ENCODE measurements at places on chromosomes 6 and 20.

GRCh38 chr20:4905195-4905594, 96.1 kb downstream of the SLC23A2 start:
- no peak for DNase-seq

- DNase-seq, result no peak
Observed at GRCh38 chr6:34035704-34036356, 110.1 kb downstream of the GRM4 start.

DNA sequence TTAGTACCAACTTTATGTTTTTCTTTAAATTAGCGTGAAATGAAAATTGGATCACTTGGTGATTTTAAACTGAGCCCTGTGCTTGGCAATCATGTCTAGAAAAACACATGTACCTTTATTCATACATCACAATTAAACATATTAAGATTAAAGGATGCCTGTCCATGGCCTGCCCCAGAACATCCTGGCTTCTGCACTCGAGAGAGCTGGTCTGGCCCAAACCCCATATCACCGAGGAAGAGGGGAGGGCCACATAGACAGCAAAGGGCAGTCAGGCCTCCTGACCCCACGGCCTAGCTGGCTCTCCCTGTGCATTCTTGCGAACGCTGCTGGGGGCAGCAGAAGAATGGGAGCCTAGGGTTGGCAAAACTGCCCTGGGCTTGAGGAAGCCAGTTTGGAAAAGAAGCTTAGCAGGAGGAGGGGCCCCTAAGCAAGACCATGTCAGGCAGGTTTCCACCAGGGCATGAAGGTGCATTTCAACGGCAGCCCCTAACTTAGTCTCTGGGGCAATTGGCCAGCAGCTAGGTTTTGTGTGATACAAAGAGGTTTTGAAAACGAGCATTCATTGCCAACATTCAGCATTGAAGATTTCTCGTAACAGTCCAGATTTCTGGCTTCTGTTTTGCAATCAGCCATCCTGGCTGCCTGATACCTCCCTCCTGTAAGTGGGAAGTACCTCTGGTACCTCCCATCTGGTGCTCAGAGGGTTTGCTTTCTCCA, 8.6 kb downstream of the BPIFB3 start:
- DNase-seq, result no peak

DNA sequence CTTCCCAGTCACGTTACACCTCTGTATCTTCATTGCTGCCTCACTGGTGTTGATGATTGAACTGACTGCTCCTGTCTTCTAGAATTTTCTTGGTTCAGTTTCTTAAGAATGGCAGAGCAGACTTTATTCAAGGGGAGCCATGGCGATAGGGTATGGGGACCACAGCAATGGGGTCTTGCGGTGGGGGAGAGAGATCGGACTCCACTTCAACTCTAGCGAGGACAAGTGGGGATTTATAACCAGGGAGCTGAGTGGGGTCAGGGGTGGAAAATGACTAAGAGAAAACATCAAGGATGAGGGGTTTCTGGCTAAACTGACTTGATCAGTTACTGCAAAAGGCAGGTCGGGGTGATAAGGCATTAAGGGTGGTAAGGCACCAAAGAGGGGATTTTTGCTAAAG, 156.4 kb downstream of the CD83 start:
- DNase-seq, result no peak

DNA sequence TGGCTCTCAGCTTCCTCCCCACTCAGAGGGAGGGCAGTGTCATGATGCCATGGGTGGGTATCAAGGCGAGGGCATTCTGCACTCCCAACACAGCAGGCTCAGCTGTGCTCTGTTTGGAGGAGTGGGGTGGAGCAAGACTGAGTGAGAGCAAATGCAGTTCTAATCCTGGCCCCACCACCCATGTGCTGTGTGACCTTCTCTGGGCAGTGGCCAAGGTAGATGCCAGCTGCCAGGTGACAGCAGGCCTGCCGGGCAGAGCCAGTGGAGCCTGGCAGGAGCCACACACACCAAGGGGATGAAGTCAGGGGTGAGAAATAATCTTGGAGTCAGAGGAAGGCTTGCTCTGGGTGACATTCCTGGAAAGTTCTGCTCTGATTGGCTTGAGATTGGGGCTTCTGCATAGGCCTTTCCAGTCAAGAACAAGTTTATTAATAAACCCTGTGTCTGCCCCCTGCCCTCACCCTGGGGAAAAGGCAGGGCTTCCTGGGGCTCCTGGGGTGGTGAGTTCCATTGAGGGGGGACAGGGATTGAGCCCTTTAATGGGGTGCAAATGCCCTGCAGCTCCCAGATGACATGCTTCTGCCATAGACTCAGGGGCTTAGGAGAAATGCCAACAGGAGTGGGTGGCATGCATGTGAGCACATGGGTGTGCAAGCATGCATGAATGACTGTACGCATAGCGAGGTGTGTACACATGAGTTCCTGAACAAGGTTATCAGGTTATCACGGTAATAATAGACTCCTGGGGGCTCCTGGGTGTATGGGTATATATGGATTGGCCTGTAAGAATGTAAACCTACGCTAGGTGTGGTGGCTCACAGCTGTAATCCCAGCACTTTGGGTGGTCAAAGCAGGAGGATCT, 134.2 kb downstream of the MRPL14 start:
- no peak for DNase-seq

GRCh38 chr6:106149472-106150069, 63.4 kb downstream of the PRDM1 start:
- no peak for DNase-seq

GRCh38 chr20:18743665-18744440, 69.7 kb upstream of the SCP2D1 start:
- no peak for DNase-seq

DNA sequence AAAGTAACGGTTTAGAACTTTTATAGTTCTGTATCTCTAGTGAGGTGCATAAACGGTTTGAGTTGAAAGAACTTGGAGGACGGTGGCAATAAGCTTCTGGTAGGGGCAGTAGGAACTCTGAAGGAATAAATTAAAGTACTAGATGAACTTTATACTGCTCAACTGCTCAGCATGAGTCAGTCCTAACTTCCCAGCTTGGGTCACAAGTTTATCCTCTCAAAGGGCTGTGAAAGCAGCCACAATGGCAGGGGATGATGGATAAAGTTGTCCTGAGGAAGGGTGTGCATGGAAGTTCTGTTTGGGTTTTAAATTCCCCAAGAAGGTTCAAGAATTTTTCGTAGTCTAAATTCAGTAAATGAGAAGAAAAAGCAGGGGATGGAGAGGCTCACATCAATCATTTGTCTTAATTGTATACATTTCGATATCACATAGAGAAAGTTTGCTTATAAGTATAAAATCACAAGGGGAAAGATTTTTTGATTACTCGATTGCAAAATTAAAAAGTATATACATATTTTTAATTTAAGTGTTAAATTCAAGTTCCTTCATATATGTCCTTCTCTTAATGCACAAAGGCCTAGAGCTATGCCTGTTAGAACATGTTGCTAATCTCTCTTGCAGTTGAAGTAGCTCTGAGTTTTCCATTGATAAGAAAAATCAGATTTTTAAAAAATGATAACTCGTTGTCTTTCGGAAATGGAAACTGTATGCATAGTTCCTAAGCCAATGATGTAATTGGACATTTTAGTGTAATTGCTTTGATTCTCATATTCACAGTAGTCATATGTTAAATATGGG, 55.3 kb upstream of the JAG1 start:
- DNase-seq, result no peak

DNA sequence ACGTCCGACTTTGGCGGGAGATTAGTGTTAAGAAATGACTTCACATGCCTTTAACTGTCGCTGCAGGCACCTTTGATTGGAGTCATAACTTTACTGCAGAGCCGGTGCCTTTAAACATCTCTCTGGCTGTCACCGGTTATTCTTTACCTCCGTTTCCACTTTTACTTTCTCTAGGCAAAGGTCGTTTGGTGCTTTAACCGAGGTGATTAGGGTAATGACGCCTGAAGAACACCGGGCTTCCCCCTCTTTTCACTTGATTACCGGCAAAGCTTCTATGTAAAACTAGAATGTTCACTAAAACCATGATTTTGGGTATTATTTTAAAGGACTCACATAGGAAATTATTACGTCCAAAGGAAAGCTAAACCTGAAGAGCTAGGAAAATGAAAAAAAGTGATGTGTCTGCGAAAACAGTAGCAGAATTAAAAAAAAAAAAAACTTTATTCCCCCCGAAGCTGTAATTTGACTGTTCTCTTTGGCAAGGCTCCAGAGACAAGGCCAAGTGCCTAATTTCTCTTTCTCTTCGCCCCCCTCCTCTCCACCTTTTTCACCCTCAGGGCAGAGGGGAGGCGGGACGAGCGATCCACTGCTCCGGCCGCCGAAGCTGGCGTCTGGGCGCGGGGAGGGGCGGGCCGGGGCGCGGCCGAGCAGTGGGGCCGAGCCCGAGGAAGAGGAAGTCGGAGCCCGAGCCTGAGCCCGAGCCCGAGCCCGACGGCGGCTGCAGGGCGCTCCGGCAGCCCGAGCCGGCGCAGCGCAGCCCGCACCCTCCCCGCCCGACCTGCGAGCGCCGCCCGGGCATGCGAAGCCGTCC, at the start of gene PLEKHG1:
Gene PLEKHG1, plus strand, starts transcription at position 687 of the 811 bp plus-strand sequence. CDS start 133,797 bp downstream, outside the sequence.
- DNase-seq, result peak; percentile 22

DNA sequence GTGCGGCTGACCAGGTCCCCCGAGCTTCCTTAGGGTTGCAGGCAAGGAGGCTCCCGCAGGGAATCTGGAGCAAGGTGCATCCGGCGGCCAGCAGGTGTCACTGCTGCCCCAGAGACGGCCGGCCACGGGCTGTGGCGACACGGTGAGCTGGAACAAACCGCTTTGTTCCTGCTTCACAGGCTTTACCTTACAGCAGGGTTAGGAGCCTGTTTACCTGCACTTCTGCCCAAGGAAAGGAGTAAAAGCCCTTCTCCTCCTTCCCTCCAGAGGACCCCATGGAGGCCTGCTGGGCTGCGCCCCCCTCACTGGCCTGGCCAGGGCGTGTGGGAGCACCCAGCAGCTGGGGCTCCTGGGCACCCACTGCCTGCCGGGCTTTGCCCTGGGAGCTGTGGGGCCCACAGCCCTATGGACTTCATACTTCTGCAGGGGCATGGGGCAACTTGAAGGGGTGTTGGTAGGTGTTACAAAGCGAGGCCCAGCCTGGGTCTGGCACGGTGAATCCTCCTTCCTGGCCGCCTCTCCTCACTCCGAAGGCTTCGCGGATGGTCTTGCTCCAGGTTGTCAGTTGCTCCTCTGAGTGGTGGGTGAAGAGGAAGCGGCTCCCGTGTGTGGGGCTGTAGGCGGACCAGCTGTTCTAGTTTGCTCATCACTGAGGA, 88.4 kb downstream of the CDC5L start:
- DNase-seq, result peak; percentile 79

GRCh38 chr20:60984666-60985065, 267.4 kb upstream of the CDH4 start:
- no peak for DNase-seq

DNA sequence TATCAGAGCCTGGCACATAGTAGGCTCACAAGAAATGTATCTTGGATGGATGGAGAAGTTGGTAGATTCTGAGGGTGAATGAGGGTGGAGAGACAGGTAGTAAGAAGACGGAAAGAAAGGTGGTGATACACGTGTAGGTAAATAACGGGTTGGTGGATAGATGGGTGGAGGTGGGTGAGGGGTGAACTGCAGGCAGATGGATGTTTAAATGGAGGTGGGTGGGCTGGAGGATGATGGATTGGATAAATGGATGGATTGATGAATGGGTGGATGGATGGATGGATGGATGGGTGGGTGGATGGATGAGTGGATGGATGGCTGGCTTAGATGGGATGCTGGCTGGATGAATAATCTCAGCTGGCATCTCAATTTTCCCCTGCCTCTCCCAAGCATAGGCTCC, 9.9 kb downstream of the CDH22 start:
- no peak for DNase-seq

DNA sequence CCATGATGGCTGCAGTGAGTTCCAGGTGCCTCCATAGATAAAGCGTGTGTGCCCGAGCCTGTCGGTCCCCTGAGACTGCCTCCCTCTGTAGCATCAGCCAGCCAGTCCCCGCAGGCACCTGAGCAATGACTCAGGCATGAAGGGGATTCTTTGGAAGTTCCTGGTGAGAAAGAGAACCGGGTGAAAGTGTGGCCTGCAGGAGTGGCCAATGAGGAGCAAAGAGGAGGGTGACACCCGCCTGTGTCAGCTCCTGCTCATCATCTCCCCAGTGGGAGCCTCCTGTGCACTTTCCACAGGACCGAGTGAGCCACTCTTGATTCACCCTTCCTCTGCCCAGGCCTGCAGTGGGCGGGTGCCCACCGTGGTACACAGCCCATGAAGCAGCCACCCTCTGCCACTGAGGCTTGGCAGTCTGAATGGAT, 71.2 kb upstream of the PTPN1 start:
- peak; percentile 32 for DNase-seq

GRCh38 chr6:128174724-128175123, 273.9 kb upstream of the THEMIS start:
- DNase-seq, result no peak

DNA sequence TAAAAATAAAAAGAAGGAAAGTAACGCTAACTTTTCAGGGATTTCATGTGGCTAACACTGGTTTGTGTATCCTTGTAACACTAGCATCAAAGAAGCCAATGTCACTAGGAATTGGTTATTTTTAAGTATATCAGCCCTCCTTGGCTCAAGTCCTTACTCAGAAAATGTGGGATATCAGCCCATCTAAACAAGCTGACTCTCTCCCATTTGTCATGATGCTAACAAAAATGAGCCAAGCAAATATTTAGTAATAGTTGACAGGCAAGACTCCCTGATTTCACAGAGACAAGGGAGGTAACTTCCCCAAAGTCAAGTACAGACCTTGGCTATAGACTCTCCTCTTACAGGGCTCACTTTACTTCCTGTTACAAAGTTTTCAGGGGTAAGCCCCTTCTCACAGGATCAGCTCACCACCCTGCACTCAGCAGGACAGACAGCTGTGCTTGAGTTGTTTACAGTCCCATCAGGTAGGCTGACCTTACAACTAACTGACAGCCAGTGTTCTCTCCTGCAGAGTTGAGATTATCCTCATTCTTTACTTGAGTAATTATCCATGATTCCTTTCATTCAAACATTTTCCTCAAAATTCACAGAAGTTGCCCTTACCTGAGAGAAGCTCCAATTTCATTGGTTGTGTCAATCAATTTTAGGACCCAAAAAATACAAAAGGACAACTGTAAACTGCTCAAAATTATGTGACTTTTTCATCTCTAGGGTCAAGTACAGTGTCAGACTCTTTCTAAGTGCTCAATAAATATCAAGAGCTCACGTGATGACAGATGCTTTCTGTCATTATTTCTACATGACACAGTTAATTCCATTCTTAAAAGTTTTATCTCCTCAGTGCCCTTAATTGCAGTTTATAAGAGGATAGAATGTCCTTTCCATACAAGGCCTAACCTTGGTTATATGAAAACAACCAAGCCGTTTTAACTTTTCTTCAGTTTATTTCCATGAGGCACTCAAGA, 38.1 kb upstream of the BMP5 start:
- DNase-seq, result no peak

GRCh38 chr6:55670850-55671413, 91.9 kb upstream of the HMGCLL1 start:
- no peak for DNase-seq

- DNase-seq, result peak; percentile 42
Observed at GRCh38 chr20:8414586-8415274, 282.7 kb downstream of the PLCB1 start.

- no peak for DNase-seq
Observed at GRCh38 chr6:98967616-98968015, 19.9 kb upstream of the FBXL4 start.

- no peak for DNase-seq
Observed at GRCh38 chr6:138571585-138572166, 72.4 kb upstream of the NHSL1 start.

GRCh38 chr6:53646606-53647005, 18.9 kb downstream of the KLHL31 start:
- DNase-seq, result no peak

GRCh38 chr20:8074931-8075330, 55.4 kb upstream of the TMX4 start:
- DNase-seq, result no peak

GRCh38 chr6:21767891-21768648, 174.5 kb downstream of the SOX4 start:
- no peak for DNase-seq

- no peak for DNase-seq
Observed at GRCh38 chr6:129696028-129696418, 14.0 kb downstream of the ARHGAP18 start.
